ENCODE measurements at places on chromosomes 6 and 20.

GRCh38 chr20:63775096-63775978 lies 35.8 kb downstream of the SLC2A4RG start:
- peak; percentile 25 for DNase-seq

GRCh38 chr20:59299945-59300332 lies 472 bp upstream of the EDN3 start:
- no peak for DNase-seq

DNA sequence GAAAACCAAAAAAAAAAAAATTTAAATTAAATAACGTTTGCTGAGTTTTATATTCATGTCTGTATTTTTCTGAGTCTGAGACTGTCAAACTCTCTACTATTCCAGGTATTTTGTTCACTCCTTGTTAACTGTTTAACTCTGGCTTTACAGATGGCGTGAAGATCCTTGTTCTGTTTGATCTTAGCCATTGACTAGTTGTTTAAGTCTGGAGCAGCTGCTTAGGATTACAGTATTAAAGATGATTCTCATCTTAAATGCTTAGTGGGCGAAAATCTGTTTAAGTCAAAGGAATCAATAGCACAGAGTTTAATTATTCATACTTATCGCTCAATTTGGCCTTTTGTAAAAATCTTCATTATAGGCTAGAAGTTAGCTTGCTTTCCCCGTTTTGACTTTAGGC lies 2.4 kb downstream of the PHACTR2 start:
- no peak for DNase-seq

DNA sequence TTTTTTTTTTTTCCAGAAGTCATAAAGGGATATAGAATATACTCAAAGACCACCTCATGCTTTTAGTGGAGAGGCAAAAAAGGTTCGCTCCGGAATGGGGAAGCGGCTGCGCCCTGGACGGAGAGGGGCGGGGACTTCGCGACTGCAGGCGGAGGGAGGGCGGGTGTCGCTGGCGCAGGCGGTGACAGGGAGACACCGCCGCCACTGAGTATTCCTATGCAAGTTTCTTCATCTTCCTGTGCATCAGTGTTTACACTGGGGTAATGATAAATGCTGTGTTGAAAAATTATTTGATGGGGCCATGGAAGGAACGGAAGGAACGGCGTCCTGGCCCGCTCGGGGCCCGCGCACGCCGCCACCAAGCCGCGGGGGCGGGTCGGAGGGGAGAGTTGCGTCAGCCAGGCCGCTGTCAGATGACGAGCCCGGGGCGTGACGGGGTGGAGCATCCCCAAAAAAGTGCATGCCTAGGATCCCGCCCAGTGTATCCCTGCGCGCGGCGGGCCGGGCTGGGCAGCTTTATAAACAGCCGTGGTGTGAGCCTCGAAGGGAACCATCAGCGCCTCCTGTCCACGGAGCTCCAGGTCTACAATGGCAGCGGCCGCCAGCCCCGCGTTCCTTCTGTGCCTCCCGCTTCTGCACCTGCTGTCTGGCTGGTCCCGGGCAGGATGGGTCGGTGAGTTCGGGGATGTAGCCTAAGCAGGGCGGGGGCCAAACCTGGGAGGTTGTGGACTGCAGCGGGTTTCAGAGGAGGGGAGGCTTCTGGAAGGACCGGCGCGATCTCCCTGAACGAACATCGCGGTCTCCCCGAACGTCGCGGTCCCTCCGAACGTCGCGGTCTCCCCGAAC lies at the start of gene ULBP1:
TSS of gene ULBP1 (plus strand) at position 482 of the 846 bp plus-strand sequence. CDS start at position 589, 107 bp downstream.
- DNase-seq = peak; percentile 35

DNA sequence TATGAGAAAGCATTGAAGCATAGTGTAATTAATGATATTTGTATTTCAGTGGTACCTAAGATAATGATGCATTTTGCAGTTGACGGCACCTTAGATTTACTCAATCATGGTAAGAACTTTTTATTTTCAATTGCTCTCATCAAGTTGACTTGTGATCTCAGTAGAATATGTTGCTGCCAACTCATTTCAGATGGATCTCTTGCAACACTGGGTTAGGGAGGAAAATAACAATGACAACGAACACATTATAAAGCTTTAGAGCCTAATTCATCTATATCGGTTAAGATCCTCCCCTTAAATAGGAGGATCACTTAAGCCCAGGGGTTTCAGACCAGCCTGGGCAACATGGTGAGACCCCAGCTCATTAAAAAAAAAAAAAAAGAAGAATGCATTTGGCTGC lies 18.0 kb upstream of the TBC1D22B start:
- no peak for DNase-seq

GRCh38 chr6:12286373-12287110 lies 3.6 kb upstream of the EDN1 start:
- no peak for DNase-seq

- no peak for DNase-seq
Observed at GRCh38 chr6:8383584-8383983, 51.8 kb downstream of the SLC35B3 start.

GRCh38 chr20:23605867-23606651 lies at the start of gene CST9:
Gene CST9, minus strand, starts transcription at chr20:23605917. Its CDS starts 53 bp downstream, at chr20:23605864.
- DNase-seq = no peak

- peak; percentile 49 for DNase-seq
Observed at GRCh38 chr20:20568604-20569205, 143.7 kb downstream of the RALGAPA2 start.

DNA sequence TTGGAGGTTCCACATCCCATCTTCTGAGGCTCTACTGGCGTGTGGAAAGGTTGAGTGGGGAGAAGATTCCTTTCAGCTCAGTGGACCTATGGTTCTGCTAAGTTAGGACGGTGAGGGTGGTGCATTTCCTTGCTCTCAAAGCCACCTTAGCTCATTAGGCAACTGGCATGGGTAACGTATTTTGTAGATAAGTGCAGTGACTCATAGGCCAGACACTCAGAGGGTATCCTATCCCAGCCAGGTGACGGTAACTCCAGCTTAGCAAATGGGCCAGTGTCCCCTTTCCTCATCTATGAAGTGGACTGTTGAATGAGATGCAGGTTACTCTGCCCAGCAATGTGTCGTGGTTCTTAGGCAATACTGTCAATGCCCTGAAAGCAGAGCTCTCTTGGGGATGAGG lies 3.7 kb downstream of the RPS6KA2 start:
- no peak for DNase-seq

DNA sequence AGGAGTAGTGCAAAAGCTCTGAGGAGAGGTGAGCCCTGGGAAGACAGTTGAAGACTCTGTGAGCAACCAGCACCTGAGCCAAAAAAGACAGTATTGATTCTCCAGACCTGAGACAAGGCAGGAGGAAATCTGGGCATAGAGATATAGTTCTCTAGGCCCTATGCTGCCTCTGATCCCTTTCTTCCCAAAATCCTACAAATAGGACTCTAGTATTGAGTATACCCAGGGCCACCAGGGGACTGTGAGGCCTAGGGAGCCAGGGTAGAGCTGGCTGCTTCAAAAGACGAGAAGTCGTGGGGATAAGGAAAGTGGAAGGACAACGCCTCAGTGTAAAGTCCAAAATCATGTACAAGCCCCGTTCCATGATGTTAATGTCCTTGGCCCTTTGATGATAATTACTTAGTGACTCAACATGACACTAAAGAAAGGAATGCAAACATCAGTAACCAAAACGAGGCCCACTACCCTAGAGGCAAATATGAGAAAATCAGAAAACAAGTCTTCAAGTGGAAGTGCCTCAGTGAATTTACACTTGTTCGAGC lies 197.3 kb upstream of the PROKR2 start:
- no peak for DNase-seq

- no peak for DNase-seq
Observed at GRCh38 chr6:137978252-137978896, 111.3 kb downstream of the TNFAIP3 start.

GRCh38 chr6:66200390-66200789 lies 493.4 kb upstream of the EYS start:
- no peak for DNase-seq

GRCh38 chr6:154887051-154887450 lies 108.1 kb upstream of the TIAM2 start:
- no peak for DNase-seq

GRCh38 chr6:115935361-115935760 lies 125.3 kb downstream of the FRK start:
- no peak for DNase-seq

DNA sequence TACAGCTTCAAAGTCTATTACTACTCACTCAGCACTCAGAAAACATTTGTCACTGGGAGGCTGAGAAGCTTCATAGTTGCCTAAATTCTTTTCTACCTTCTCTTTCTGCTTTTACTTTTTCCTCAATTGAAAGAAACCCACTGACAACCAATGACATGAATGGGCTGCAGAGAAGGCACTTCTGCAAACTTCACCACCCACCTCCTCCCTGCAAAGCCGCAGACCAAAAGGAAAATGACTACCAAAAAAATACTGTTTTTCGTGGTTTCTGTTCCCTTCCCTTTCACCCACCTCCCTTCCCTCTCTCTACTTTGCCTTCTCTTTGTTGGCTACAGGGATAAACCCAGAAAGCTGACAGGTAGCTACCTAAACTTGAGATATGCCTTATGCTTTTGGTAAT lies 3.2 kb downstream of the GNAS-AS1 start:
- no peak for DNase-seq

DNA sequence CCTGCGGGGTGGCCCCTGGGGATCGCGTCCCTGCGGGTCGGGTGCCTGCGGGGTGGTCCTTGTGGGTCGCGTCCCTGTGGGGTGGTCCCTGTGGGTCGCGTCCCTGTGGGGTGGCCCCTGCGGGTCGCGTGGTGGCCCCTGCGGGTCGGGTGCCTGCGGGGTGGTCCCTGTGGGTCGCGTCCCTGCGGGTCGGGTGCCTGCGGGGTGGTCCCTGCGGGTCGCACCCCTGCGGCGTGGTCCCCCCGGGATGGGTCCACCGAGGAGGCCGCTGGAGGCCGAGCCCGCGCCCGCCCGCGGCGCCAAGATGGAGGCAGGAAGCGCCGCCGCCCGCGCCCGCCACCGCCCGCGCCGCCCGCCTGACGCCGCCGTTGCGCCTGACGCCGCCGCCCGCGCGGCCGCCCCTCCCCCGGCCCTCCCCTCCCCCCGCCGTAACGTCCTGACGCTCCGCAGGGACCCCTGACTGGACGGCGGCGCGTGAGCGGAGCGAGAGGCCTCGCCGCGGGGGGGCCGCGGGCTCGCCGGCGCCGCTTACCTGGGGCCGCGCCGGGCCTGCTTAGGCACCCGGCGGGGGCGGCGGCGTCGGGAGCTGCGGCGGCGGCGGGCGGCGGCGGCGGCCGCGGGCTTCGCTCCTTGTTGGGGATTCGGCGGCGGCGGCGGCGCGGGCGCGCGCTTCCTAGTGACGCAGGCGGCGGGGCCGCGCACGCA lies at the start of gene GMEB2:
TSS of gene GMEB2 (minus strand) at position 678 of the 705 bp plus-strand sequence. CDS start 7,704 bp downstream, outside the sequence.
- peak; percentile 91 for DNase-seq

- DNase-seq = no peak
Observed at GRCh38 chr6:105553171-105553570, 150.3 kb upstream of the PREP start.

GRCh38 chr20:36919715-36920333 lies 31.7 kb downstream of the SAMHD1 start:
- DNase-seq = peak; percentile 36

DNA sequence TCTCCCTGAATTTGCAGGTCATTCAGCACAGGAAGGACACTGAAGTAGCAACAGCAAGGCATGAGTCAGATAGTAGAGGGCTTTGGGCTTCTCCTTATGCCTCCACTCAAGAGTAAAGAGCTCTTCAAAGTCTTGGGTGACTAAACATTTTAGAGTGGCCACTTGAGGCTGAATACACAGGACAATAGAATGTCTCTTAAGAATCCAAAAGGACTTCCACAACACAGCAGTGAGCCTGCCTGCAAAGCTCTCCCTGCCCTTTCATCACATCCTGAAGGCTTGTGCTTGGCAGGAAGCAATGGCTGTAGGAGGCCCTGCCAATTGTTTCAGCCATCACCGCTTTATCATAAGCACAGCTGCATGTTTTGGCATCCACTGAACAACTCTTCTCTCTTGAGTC lies 36.8 kb downstream of the FOXQ1 start:
- no peak for DNase-seq

GRCh38 chr6:107447663-107448216 lies 11.6 kb downstream of the PDSS2 start:
- no peak for DNase-seq

- DNase-seq = peak; percentile 37
Observed at GRCh38 chr6:151240791-151241642, 1.2 kb downstream of the AKAP12 start.

DNA sequence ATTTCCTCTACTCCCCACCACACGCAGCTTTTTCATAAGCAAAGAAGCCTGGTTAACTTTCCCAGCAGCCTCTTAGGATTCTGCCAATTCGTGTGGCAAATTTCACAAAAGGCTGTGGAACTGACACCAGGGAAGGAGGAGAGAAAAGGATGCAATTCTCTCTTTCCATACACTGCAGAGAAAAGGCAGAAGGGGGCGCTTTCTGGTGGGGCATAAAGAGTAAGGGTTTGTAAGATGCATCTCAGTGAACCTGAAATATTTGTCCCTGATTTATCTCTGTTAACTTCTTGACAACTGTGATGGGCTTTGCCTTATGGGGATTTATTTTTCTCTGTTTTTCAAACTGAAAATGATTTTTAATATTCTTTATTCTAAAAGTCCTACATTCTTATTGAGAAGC lies 45.5 kb upstream of the GLP1R start:
- DNase-seq = no peak

DNA sequence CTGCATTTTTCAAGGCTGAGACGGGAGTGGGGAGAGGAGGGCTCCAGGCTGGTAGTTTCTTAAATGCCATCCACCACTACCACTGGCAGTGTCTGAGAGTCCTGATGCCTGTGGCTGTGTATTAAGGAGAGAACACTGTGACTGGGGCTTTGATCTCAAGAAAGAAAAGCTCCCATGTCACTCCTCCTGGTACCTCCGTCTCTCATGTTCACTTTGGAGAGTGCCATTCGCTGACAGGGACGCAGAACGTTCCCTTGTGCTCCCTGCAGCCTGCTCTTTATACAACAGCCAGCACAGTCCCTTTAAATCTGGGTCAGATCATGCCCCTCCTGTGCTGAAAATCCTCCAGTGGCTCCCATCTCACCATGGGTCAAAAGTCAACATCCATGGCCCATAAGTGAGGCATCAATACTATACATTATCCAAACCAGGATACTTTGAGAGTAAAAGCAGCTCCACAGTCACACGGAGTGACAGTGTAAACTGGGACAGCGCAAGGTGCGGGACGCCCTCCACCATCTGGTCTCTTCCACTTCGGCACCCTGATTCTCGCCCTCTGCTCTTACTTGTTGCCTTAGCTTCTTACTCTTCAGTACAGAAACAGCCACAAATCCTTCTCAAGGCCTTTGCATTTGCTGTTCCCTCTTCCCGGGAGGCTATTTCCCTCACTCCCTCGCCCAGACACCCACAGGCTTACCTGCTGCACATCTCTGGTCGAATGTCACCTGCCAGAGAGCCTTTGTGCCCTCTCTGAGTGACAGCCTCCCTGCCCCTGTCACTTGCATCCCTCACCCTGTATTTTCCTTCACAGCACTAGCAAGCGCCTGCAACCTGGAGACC lies 20.0 kb downstream of the PDYN start:
- DNase-seq = no peak

- DNase-seq = no peak
Observed at GRCh38 chr6:24016857-24017256, 109.2 kb upstream of the NRSN1 start.

GRCh38 chr6:136647363-136647852 lies 97.2 kb upstream of the MAP7 start:
- DNase-seq = no peak

GRCh38 chr6:35293681-35294080 lies 3.9 kb upstream of the DEF6 start:
- no peak for DNase-seq

Data from NCI-H526 treated with DMSO at 0.1 percent for 48 hours (cell line).